ENCODE measurements at places on chromosomes 1 and 21.
A peak's percentile ranks its signal among the peaks of the same experiment; 100 is the strongest.

- peak; percentile 97 for DNase-seq
These were observed 6.7 kb upstream of the HUNK start for GRCh38 chr21:31866077-31866511.

- DNase-seq = no peak
These were observed 59.4 kb downstream of the ST6GALNAC3 start for GRCh38 chr1:76133977-76134376.

- no peak for DNase-seq
These were observed 20.9 kb downstream of the PODN start for GRCh38 chr1:53082826-53083455.

GRCh38 chr1:58944439-58944838 lies 160.6 kb upstream of the JUN start:
- no peak for DNase-seq

DNA sequence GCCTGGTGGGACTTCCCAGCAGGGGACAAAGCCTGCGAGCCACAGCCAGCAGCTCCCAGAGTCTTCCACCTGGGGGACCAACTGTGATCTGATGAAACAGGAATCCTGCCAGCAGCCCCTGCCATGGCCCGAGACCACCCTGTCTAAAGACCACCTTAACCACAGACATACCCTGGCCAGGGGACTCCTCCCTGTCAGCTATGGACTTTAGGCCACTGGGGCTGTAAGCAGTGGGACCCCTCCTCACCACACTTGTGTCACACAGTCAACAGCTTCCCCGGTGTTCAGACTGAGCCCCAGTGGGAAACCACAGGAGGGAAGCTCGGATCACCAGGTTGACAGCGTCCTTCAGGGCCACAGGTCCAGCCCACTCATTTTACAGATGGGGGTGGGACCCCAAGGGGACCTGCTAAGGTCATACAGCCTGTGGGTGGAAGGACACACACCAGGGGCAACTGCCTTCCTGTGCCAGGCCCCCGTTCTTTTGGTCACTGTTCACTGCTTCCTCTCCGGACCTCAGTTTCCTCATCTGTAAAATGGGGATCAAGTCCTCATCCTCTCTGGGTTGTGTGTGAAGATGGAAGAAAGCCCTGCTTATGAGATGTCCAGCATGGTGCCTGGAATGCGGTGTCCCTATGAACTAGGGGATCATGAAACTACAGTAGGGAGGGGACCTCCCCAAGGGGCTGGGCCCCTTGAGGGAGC lies 11.4 kb downstream of the EPHA2 start:
- DNase-seq = no peak

GRCh38 chr1:113194846-113195830 lies 122.1 kb downstream of the LRIG2 start:
- peak; percentile 40 for DNase-seq

DNA sequence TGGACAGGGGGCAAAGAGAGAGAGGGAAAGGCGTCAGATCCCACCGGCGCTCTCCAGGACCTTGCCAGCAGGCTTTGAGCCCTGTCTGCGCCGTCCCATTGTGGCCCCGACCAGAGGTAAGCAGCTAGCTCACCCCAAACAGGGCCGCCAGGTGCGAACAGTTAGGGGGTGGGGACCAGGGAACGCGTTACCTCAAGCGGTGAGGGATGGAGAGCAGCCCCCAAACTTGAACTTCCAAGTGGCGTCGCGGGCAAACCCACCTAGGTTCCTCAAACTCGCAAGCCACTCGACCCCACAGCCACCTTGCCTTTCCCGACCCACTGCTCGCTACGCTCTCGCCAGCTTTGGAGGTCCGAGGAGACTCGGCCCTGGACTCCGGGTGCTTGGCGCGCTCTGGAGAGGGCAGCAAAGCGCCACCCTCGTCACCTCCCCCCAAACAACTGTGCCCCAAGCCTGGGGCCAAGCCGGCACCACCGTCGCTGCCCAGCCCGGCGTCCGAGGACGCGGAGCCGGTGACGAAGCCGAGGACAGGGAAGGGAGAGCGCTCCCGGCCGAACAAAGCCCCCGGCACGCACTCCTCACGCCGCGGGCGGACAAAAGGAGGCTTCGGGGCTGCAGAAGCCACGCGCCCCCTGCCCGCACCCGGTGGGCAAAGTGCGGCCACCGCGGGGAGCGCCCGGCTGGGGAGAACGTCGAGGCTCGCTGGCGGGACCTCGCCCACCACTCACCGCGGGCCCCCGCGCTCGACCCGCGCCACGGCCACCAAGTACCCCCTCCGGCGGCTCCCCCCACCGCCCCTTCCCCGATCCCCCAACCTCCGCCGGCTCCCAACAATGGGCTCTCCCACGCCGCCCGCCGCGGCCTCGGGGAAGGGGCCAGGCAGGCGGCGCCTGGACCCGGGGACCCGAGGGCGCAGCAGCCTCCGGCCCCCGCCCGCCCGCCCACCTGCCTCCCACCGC lies 976 bp downstream of the SSBP3 start:
- peak; percentile 71 for DNase-seq

DNA sequence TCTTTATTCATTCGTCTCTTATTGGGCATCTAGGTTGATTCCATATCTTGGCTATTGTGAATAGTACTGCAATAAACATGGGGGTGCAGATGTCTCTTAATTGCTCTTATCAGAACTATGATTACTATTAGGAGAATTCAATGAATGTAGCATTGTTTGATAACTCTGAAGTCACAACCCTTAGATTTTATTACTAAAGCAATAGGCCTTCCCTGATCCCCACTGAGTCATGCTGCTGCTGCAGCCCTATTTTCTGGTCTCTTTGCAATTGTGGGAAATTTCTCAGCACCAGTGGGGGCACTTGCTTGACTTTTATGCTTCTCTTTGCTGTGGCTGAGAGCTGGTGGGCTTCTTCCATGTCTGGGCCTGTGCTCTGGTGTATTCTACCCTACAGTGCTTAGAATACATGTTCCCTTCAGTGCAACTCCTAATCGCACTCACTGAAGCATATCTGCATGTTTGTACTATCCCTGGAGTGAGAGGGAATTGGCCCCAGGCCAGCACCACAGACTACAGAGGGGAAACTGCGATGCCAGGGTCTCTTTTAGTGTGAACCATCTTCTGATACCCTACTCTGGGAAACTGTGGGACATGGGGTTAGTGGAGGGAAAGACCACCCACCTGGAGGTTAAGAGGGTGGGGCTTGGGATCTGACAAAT lies 52.2 kb upstream of the ROR1 start:
- no peak for DNase-seq

DNA sequence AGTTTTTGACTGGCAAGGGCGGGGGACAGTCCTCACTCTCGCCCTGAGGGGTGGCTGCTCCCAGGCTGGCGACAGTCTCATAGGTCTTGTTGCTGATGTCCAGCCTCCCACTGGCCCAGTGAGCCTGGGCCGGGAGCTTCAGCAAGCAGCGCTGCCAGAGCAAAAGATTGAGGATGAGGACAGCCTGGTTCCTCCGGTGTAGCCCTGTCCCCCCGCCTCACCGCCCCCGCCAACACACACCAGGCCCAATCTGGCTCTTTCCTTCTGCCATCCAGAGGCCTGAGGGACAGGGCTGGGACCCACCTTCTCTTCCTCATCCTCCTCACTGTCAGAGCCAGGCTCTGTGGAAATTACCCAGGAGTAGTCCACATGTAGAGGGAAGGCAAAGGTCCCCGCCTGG lies 8.6 kb upstream of the TCEA3 start:
- no peak for DNase-seq

DNA sequence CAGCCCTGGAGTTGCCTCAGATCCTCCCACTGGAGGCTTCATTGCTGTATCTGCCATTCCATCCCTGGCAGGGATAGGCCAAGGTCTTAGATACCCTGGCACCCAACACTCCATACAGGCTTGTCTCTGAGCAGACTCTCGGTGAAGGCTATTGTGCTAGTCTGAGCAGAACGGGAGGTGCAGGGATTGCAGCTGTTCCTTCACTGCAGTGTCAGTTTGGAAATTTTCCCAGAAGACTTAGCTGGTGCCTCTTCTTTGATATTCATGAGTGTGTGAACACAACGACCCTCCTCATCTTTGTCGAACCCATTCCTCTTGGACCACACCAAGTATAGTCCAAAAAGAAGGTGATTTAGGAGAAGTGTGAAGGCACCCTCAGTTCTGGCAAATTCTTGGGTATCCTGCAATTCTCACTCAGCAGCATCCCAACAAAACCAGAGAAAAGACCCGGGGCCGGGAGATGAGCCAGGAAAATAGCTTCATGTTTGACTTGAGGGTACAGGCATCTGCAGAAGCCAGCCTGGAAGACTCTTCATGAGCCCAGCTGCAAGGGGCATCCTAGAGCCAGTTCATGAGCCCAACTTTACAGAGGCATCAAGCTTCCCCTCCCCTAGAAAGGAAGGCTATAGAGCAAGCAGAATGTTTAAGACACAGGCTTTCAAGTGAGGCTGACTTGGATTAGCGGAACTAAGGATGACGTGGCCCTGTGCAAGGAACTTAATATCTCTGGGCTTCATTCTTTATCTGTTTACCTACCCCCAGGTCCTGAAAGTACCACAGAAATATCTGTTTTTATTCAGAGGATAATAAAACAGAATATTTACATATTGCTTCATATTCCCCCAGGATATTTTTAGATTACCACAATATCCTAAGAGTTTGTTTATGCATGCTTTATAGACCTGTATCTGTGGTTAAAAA lies 38.8 kb upstream of the HAO2 start:
- DNase-seq = no peak

- no peak for DNase-seq
These were observed 24.8 kb upstream of the NTPCR start for GRCh38 chr1:232925421-232926220.

GRCh38 chr1:85628791-85629531 lies 48.4 kb downstream of the CCN1 start:
- DNase-seq = peak; percentile 80

DNA sequence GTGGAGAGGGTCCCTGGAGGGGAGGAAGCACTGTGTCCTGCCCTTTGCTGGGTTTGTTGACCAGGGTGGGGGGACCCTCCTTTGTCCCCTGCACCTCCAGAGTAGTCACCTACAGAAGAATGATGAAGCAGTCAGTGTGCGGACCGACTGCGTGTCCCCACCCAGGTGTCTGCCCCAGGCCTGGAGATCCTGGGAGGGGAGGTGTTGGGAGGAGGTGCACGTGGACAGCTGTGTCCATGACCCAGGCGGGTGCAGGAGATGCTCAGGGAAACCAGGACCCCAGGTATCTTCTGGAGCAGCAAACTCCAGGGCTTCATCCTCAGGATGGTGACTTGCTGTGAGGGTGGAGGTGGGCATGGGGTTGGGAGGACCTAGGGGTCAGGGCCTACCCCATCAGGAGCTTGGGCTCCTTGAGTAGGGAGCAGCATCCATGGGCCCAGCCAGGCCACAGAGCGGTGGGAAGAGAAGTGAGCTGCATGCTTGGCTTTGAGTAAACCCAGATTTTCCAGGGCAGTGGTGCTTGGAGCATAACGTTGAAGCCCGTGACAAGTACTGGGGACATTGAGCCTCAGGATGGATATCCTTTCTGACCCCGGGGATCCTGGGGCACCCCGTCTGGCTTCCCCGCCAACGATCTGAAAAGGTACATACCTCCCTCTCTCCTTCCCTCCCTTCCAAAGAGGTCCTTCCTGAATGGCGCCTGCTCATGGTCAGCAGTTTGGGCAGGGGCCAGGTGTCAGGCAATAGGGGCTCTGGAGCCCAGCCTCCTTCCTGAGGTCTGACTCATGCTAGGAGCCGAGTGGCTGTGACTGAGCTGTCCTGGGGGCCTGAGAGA lies 13.7 kb downstream of the ACTRT2 start:
- DNase-seq = peak; percentile 18

DNA sequence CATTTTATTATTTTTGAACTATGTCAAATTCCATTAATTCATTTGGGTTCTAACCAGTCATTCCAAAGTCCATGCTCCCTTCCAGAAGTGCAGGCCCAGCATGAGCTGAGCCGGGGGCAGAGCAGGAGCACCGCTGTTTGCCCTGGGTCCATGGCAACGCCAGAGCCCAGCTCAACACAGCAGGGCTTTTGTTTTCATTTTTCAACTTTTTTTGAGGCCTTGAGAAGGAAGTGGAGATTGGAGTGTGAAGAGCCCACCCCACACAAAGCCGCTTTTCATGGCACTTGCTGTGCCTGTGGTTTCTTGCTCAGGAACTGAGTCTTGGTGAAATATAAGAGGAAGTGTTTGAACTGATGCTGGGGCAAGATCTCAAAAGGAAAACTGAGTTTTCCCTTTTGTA lies 13.2 kb upstream of the PRMT2 start:
- DNase-seq = no peak

- no peak for DNase-seq
These were observed 18.1 kb downstream of the ARHGEF2 start for GRCh38 chr1:155960081-155960745.

DNA sequence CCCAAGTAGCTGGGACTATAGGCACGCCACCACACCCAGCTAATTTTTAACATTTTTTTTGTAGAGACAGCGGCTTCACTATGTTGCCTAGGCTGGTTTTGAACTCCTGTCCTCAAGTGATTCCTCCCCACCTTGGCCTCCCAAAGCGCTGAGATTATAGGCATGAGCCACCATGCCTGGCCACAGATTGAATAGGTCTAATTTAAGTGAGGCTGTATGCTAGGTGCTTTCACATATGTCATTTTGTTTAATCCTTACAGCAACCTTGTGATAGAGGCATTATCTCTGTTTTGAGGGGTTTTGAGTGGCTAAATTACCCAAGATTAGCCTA lies 7.2 kb downstream of the INTS3 start:
- DNase-seq = no peak

DNA sequence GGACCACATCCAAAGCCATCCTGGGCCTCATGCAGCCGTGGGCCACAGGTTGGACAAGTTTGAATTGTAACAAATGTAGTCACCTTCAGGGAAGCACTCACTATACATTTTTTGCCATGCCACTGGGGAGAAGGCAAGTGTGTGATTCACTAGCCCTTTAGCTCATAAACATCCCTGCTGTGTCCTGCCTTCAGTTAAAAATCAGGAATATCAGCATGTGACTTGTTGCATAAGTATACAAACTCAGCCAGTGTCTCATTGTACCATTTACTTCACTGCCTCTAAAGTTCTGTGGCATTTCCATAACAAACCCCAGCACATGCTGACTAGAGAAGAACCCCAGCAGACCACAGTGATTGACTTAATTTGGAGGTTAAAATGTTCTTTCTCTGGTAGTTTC lies 142.0 kb upstream of the C1orf105 start:
- DNase-seq = peak; percentile 53

DNA sequence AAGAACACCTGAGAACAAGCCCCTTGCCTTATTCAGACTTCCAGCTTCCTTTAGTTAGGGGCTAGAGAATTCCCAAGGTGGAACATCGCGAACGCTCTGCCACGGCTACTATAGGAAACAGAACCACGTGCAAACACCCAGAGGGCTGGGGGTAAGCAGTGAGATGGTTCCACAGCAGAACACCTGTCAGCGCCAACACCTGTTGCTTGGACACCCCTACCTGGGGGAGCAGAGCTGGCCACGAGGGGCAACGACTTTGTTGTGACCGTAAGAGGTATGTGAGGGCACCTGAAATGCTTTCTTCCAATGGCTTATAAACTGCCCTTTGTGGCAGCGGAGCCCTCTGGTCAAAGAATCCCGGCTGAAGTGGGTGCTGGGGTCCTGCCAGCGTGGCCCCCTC lies 50.7 kb downstream of the MRPL37 start:
- no peak for DNase-seq

DNA sequence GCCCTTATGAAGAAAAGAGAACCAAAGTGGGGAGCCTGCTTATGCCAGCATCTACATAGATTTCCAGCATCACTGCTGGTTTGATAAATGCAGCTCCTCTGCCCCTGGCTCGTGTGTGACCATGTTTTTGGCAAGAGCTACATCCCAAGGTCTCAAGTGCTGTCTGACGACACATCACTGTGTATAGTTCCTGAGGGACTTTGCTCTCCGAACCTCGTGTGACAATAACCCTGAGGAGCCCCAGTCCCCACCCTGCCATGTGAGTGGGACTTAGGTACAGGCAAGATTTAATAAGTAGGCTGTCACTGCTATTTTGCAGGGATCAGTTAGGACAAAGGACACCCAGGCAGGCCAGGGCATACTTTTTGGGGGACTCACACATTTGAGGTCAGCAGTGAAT lies 28.8 kb upstream of the RERE start:
- DNase-seq = no peak
